ENCODE measurements at places on chromosomes 12 and 14.
A peak's percentile ranks its signal among the peaks of the same experiment; 100 is the strongest.

GRCh38 chr12:26870491-26871419, 37.8 kb upstream of the ITPR2 start:
- no peak for DNase-seq

- DNase-seq: no peak
These were observed 64.9 kb downstream of the STXBP6 start for GRCh38 chr14:24984846-24985589.

DNA sequence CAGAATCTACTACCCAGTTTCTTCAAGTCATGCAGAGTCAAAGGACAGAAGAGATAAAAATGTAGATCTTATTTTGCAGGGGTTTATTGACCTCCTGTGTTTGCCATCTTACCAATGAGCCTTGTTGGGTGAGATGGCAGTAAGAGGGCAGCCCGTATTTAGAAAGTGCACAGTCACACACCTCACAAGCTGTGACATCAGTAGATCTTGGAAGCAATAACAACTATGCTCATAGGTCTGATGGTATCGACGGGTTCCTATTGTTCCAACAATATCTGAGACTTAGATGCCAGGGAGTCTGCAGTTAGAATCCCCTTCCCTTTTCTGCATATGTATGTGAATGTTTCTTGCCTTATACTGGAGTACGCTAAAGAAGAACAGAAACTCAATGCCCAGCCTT, 189.0 kb upstream of the DYRK2 start:
- DNase-seq: no peak

GRCh38 chr14:53493860-53494259, 340.7 kb upstream of the DDHD1 start:
- no peak for DNase-seq

DNA sequence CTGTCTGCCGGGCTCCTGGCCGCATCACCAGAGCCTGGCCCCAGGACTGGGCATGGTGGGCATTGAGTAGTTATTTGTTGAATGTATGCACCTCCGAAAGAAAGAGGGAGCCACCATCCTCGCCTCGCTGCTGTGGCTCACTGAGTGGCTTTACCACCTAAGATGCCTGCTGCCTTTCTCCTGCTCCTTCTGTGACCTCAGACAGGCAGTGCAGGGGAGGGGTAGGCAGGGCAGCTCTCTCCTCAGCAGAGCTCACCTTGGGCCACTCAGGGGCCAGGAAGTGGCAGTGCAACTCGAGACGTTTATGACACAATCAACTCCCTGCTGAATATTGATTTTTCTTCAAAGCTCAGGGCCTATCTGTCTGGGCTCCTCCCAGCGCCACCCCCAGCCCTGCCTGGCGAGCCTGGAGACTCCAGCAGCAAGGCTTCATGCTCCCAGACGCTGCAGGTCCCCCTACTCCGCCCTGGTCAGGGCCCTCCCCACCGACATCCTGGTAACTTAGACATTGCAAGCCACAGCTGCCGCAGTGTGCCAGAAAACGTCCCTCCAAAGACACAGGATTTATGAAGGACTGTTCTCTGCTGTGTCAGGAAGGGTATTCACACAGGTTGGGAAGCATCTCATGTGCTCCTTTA, 84.3 kb upstream of the DIO3 start:
- no peak for DNase-seq

GRCh38 chr12:40175489-40175888, 49.3 kb upstream of the LRRK2 start:
- DNase-seq: no peak

DNA sequence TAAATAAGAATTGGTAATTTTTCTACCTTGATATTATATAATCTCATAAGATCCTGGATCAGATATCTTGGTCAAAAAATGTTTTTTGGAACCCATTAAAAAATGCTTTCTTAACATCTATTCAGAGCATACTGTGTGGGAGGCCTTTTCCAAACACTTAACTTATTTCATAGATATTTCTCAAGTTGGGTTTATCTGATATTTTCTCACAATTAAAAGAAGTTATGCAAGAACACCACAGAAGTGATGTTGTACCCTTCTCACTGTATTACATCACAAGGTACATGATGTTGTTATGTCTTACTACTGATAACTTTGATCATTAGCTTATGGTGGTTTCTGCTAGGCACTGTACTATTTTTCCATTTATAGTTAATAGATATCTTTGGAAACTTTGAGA, 23.4 kb upstream of the PRPF39 start:
- DNase-seq: no peak

DNA sequence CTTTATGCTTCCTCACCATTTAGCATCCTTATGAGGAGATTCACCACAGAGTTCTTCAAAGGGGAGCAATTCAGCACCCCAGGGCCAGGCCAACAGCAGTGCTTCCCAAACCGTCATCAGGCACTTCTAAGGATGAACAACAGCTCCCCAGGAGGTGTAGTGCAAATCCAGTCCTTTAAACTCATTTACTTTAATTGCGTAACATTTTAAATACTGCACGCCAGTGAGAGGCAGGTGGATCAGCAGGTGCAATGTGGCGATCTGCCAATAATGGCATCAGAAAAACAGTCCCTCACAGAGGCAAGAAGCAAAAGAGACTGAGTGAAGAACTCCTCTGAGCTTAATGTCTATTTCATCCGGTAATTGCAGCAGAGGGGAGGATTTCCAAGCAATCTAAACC, 770.9 kb upstream of the FOXG1 start:
- no peak for DNase-seq

DNA sequence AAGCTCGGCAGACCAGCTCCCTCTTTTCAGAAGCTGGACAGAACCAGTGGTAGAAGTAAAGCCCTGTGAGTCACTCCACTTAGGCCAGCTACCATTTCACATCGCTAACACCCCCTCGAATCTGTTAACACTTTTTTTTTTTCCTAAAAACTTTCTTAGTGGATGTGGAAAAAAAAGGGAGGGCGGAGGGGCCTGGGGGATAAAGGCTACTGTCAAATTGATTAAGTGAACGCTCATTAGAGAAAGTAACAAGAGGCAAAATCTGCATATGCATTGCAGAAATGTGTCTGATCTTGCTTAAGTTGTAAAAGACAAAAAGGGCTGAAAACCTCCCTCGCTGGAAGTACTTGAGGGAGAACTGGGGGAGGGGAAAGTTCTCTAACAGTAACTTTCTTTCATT, 86.6 kb upstream of the OTX2 start:
- peak; percentile 19 for DNase-seq

DNA sequence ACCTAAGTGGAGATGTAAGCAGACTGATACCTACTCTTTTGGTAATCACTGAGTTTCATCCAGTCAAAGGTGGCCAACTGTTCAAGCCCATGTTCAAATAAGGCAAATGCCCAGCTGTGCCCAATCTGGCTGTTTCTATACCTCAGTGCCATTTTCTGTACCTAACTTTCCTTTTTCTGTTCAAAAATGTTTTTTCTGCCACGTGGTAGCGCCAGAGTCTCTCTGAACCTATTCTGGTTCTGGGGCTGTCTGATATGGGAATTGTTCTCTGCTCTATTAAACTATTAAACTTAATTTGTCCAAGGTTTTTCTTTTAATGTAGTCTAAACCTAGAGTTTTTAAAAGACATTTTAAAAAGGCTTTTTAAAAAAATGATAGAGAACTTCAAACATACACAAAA, 391.2 kb downstream of the NOVA1 start:
- DNase-seq: no peak

- DNase-seq: no peak
These were observed 58.4 kb upstream of the STAC3 start for GRCh38 chr12:57309420-57309819.

DNA sequence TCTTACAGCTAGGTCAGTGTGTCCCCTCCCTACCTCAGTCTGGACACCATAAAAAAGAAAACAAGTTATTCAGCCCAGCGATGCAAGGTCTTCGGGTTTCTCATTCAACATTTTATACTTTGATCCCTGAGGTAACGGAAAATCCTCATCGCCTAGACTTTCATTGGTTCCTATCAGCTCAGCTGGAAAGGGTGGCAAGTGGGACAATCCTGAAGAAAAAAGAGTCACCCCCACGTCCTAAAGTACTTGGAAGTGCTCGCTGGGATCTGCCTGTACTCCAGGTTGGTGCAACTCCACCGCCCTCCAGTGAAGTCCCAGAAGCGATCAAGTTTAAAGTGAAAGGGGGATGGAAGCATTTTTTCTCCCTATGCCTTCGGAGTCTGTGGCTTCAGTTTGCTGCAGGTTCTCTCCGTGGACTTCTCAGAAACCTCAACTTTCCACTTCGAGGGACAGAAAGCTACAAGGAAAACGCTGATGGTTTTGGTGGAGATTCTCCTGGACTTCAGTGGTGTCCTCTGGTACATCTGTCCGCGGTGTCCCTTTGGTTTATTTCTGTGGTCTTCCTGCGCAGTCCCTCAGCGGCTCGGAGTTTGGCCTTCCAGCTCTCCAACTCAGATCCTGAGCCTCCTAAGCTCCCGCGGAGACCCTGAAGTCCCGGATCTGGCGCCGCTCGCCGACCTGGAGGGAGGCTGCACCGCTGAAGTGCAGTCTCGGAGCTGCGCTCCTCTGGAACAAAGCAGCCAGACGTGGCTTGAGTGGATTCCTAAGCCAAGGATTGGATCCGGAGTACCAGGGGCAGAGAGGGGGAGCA, 1.8 kb upstream of the LRFN5 start:
- no peak for DNase-seq

DNA sequence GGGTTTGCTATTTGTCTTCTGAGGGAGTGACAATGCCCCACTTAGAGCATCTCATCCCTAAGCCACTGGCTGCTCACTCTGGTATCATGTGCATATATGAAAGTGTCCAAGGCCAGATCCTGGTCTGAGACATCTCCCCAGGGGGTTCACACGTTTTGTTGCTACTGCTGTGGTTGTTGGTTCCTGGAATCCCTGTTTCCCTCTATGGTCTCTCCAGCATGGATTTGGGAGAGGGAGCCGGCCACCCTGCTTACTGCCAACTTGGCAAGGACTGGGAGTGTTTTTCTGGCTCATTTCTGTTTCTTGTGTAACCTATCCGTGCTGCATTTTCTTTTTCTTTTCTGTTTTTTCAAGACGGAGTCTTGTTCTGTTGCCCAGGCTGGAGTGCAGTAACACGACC, 101.3 kb upstream of the MAX start:
- DNase-seq: no peak

DNA sequence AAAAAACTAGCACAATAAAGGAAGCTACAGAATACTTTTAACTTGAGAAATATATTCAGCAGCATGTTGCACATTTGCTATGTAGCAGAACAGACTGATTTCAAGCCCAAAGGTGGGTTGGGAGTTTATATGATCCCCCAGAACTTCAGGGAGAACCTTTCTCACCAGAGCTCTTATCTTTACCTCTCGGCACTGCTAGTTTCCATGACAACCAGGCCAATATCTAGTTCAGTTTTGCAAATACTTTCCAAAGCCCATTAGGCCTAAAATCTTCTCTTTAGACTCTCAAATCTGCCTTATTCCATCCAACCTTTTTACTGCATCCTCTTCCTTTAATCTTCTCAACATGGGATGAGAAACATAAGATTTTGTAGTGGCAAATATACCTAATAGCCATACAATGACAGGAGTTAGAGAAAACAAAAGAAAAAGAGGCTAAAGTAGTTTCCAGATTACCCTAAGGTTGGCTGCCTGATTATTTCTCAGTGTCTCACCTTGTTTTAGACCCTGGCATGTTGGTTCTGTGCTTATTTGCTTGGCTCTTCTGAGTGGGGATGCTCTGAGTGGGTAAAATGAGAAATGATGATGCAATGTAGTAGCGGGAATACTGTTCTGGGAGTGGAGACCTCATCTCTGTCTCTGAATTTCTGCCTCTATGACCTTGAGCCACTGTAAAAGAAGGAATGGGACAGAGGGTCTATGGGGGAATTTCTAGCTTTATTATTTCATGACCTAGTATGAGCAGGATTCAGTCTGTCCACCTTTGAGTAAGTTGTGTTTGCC, 427.6 kb upstream of the STXBP6 start:
- DNase-seq: no peak

DNA sequence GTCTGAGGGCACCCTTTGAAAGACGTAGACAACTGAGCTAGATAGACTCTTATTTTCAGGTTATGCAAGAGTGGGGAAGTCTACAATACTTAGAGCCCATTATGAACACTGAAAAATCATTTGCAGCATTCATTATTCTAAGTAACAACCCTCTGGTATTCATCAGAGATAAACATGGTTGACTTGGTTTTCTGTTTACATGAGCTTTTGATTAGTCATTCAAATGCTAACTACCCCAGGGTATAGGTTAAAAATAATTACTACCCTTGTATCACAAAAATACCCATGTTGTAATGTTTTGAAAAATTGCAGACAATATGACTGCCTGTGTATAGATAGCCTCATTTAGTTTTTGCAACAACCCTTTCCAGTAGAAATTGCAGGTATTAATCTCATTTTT, 78.5 kb downstream of the PPFIBP1 start:
- no peak for DNase-seq

- no peak for DNase-seq
These were observed 26.8 kb downstream of the IFT43 start for GRCh38 chr14:76012354-76012753.

DNA sequence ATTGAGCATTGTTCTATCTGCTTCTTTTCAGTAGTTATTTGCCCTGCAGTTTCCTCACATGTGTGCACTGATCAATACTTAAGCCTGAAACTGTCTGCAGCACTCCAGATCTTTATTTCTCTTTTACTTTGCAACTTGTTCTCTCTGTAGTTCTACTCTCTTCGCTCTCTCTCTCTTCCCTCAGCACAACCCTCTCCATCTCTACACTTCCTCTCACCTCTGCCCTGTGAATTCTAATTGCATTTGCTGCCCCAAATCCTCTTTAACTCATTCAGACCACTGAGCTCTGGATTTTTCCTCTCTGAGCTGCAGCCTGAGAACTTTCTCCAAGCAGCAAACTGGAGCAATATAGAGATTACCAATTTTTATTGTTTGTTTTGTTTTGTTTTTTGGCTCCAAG, 1035.5 kb downstream of the FSCB start:
- DNase-seq: no peak

DNA sequence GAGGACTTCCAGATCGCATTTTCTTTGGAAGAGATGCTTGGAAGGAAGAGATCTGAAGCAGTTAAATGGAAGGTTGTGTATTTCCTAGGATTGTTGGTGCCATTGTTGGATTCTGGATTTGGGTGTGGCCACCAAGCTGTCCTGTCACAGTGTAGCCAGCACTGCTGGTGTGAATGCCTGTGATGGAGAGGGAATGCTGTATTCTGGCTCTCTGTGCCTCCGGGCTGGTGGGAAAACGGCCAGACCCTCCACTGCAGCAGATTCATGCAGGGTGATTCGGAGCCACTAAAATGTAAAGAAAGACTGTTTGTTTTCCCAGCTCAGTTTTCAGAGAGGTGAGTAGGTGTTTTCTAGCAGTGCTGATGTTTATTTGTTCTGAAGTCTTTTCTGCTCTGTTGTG, 30.7 kb upstream of the MANSC4 start:
- no peak for DNase-seq

GRCh38 chr14:36524874-36525745, 5.1 kb upstream of the NKX2-1 start:
- DNase-seq: peak; percentile 89

DNA sequence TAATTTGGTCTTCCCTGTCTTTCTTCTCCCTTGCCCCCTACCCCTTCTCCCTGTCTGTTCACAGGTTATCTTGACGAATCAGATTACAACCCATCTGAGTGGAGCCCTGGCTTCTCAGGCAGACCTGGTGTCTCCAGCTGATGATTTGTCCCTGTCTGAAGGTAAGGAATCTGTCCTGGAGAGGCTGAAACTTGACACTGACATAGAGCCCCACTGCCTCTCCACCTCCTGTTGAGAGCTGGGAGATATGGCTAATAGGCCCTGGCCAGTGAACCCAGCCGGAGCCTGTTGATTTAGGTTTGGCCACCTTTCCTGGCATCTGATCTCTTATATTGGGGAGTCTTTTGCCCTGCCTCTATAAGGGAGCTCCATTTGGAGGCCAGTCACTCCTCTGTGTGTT, 472.2 kb downstream of the RAD51B start:
- no peak for DNase-seq

GRCh38 chr12:65875640-65876071, 51.4 kb downstream of the HMGA2 start:
- DNase-seq: no peak
